Gastroesophageal sphincter (tissue), 4 donors: ENCODE measurements at places on chromosomes 3 and 15.

DNA sequence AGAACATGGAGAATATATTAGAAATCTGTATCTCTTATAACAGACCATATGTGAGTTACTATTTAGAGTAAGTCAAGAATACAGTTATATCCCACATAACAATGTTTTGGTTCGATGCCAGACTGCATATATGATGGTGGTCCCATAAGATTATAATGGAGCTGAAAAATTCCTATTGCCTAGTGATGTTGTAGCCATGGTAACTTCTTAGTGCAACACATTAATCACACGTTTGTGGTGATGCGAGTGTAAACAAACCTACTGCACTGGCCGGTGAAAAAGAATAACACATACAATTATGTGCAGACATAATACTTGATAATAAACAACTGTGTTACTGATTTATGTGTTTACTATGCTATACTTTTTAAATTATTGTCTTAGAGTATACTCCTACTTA lies 69.8 kb upstream of the MNS1 start:
- ATAC-seq, result no peak

- no peak for ATAC-seq
These were observed 315.0 kb upstream of the NR2E3 start for GRCh38 chr15:71495398-71495780.

GRCh38 chr3:47652142-47652541 lies 73.5 kb upstream of the CSPG5 start:
- ATAC-seq, result no peak

- ATAC-seq, result peak; percentile 60
These were observed 279.1 kb upstream of the THRB start for GRCh38 chr3:24773798-24774197.

DNA sequence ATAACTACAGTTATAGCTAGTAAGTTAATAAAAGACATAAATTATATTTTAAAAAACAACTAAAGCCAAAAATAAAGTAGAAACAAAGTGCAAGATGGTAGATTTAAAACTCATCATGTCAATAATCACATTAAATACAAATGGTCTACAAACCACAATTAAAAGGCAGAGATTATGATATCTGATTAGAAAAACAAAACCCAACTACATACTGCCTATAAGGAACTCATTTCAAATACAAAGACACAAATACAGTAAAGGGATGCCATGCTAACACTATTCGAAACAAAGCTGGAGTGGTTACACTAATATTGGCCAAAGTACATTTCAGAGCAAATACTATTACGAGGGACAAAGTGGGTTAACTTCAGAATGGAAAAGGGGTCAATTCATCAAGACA lies 426.5 kb downstream of the SHQ1 start:
- no peak for ATAC-seq

DNA sequence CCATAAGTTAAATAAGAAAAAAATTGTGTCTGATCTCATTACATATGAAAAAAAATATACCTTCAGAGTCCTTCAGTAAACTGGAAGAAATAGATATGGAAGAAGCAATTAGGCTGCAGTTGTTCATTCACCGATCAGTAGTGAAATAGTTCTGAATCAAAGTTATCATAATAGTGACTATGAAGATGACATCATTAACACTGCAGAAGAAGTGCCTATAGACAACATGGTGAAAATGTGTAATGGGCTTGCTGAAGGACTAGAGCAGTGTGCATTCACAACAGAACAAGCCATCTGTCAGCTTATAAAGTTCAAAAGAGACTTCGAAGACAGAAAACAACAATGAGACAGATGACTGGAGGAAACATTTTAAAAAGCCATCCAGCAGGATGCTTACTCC lies 144.5 kb downstream of the NAALADL2 start:
- ATAC-seq, result no peak

GRCh38 chr15:98889930-98890695 lies 117.5 kb downstream of the PGPEP1L start:
- no peak for ATAC-seq

DNA sequence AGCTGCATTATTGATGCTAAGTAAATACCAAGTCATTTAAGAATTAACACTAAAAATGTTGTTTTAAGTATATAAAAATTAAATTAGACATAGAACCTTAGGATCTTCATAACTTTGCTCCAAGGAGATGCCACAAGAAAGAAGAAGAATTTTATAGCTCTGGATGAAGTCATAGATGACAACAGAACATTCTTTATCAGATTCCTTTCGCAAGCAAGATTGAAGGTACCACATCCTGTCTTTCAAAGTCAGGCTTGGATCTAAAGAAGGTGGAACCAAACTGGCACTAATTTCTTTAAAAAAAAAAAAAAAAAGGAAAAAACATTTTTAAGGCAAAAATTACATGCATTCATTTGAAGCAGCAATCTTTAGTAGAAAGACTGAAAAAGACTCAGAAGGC lies 62.5 kb downstream of the POLQ start:
- ATAC-seq, result no peak

GRCh38 chr3:15969874-15970640 lies 172.3 kb upstream of the ANKRD28 start:
- no peak for ATAC-seq

GRCh38 chr3:194076475-194076874 lies 59.5 kb upstream of the HES1 start:
- ATAC-seq, result no peak

- no peak for ATAC-seq
These were observed 15.3 kb downstream of the TMEM266 start for GRCh38 chr15:76075046-76075445.

DNA sequence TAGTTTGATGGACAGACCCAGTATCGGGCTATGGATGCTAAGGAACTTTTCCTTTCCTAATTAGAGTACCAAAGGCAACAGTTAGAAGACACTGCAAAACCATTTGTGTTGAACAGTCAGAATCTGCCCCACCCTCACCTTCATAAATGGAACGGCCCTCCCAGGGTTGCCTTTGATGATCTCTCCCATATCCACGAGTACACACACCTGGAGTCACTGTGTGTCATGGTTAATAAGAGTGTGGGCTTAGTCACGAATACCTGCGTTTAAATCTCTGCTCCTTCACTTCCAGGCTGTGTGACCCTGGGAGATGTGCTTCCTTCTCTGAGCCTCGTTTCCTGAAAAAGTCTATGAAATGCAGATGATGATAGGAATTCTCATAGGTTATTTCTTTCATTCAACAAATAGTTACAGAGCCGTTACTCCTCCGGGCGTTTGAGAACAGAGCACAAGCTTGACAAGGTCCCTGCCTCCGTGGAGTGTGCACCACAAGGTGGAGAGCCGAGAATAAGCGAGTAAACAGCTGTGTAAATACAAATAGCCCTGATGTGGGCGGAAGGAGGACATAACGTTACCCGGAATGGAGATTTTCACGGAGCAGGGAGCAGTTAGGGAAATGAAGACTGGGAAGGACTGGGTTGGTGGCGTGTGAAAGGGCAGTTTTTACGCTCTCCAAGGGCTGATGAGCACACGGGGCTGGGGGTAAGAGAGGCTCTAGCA lies 6.7 kb downstream of the SLC51A start:
- no peak for ATAC-seq
